Muscle of leg (tissue), 16 donors: ENCODE measurements at places on chromosomes 3 and 15. TPM values are rescaled to one million over a fixed set of nuclear protein-coding genes. Genes with fewer than 3 reads are reported as not detected.

DNA sequence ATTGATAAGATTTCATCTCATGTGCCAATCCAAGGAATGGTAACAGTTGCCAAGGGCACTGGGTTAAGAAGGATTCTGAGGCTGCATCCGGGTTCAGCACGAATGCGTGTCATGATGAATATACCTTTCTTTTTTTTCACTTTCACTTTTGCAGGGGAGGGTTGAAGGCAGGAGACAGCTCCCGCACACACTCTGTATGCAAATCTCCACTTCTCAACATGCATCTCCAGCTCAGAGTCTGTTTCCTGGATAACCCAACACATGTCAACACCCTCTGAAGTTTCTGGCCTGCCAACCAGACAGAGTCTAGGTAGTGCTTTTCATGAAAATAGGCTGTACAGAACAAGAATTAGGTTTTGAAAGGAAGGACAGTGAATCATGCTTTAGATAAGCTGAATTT is 21.6 kb downstream of the B4GALT4 start:
- DNase-seq: no peak

Gene NR1I2
- total RNA-seq: 0.27 TPM

Gene SPATA12
- total RNA-seq: 0.04 TPM

Gene TMEM202
- not detected for total RNA-seq

Gene TF
- 4.1 TPM for total RNA-seq

Gene MEGF11
- 0.35 TPM for total RNA-seq

Gene IMPG2
- total RNA-seq: 1.3 TPM
